Liver (tissue), 10 donors: ENCODE measurements at places on chromosomes 1 and 21. TPM values are rescaled to one million over a fixed set of nuclear protein-coding genes. Genes with fewer than 3 reads are reported as not detected.

- no peak for DNase-seq
Observed at GRCh38 chr1:153342178-153342577, 6.5 kb downstream of the PGLYRP4 start.

GRCh38 chr1:101965341-101965740, 31.4 kb downstream of the OLFM3 start:
- no peak for DNase-seq

DNA sequence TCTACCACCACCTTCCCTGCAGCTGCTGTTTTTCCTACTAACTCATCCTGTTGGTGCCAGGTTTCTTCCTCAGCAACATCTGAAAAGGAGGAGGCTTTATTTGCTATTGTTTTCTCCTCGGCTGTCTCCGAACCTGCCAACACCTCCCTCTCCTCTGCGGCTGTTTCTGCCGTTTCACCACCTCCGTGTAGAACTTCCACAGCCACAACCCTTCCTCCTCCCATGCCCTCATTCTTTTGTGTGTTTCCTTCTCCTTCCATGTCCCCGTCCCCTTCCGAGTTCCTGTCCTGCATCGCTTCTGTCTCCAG, 59.0 kb upstream of the LRRC53 start:
- DNase-seq = no peak

DNA sequence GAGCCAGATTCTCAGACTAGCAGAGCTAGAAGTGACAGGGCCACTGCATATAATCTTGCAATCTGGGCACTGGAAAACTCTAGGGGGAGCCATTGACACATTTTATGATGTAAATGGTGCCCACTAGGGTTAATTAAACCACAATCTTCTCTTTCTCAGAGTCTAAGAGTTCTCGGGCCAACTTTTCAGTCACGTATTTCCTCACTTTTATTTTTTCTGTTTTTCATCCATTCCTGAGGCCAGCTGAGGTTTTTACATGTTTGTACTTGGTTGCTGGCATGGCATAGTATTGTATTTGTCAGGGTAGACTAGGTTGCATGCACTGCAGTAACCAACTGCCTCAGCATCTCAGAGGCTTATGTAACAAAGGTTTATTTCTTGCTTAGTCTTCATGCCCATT, 138.2 kb downstream of the ZNF326 start:
- no peak for DNase-seq

DNA sequence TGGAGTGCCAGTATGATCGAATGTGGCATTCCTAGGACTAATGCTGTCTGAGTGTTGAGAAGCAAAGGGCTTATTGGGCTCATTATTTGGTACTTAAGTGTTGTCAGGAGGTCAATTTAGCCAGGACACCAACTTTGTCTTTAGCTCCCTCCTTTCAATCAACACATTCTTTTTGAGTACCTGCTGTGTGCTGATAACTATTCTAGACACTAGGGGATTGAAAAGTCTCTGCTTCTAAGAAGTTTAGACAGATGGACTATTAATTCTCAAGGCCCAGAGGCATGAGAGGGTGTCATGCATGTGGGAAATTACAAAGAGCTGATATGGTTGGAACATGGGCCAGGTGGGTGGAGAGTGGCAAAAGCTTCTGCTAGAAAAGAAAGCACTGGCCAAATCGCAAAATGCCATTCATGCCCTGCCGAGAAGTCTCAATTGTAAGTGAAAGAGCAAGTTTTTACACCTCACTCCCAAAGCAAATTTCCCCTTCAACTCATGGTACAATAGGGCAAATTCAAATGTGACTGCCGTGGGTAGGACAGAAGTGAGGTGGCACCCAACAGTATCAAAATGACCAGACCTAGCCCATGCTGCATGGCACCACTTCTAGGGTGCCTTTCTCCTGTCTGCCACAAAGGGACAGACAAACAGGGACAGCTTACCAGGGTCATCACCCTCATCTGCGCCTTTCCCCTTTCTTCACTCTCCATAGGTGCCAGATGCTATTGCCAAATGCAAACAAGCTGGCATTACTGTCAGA, 53.6 kb upstream of the LAX1 start:
- no peak for DNase-seq

DNA sequence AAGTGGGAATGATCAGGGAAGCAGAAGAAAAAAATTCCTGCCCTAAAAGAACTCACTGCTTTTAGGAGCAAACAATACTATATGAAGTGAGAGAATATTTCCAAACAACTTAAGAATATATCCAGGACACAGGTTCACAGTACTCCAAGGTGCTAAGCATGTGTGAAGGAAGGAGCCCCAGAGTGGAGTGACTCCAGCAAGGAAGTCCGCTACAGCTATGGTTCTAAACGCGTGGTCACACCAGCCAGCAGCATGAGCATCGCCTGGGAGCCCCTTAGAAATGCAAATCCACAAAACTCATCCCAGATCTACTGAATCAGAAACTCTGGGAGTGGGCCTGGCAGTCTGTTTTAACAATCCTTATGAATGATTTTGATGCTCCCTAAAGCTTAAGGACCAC, 36.1 kb downstream of the GADD45A start:
- DNase-seq = no peak

- DNase-seq = peak; percentile 41
Observed at GRCh38 chr1:159752135-159752580, 28.6 kb upstream of the DUSP23 start.

GRCh38 chr1:167443757-167444156, 74.6 kb downstream of the CD247 start:
- DNase-seq = peak; percentile 20

DNA sequence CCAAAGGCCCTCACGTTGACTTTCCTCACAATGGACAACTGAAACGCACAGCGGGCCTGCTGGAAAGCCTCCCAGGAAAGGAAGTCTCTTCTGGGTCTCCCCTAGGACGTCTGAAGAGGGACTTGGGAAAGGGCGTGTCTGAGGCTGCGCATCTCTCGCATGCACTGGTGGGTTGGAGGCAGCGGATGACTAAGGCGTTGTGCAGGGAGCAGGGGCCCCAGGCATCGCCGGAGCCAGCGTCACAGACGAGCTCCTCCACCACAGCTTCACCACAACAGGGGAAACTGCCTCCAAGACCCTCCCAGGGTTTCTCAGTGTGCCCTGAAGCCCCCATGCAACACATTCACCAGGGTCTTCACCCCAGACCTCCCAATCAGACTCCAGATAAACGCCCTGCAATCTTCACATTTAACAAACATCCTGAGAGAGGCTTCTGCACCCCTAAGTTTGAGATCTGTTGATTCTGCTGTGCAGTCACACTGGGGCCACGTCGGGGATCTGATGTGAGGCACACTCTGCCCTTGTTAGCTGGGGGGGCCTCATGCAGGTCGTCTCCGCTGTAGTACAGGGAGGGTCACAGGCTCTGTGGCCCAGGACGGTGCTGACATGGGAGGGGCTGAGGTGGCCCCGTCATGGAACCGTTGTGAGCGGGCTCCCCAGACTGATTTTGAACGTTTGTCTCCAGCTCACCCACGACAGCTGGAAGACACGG, 7.0 kb upstream of the TFF1 start:
- DNase-seq = no peak

ITPKB gene
- 5.8 TPM for total RNA-seq

TMEM81 gene
- total RNA-seq = 2.8 TPM

LRRC38 gene
- not detected for total RNA-seq

PWP2 gene
- total RNA-seq = 8.4 TPM

PTPRF gene
- 61.7 TPM for total RNA-seq

CAPN8 gene
- total RNA-seq = not detected
